ENCODE measurements at places on chromosomes 6 and 20.
A peak's percentile ranks its signal among the peaks of the same experiment; 100 is the strongest.

DNA sequence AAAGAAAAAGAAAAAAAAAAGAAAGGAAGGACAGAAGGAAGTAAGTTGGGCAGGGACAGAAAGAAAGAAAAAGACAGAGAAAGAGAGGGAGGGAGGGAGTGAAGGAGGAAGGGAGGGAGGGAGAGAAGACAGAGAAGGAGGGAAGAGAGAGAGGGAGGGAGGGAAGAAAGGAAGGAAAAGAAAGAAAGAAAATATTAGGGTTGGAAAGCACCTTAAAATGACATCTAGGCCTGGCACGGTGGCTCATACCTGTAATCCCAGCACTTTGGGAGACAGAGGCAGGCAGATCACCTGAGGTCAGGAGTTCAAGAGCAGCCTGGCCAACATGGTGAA, 33.2 kb downstream of the FASTKD5 start:
- no peak for DNase-seq

DNA sequence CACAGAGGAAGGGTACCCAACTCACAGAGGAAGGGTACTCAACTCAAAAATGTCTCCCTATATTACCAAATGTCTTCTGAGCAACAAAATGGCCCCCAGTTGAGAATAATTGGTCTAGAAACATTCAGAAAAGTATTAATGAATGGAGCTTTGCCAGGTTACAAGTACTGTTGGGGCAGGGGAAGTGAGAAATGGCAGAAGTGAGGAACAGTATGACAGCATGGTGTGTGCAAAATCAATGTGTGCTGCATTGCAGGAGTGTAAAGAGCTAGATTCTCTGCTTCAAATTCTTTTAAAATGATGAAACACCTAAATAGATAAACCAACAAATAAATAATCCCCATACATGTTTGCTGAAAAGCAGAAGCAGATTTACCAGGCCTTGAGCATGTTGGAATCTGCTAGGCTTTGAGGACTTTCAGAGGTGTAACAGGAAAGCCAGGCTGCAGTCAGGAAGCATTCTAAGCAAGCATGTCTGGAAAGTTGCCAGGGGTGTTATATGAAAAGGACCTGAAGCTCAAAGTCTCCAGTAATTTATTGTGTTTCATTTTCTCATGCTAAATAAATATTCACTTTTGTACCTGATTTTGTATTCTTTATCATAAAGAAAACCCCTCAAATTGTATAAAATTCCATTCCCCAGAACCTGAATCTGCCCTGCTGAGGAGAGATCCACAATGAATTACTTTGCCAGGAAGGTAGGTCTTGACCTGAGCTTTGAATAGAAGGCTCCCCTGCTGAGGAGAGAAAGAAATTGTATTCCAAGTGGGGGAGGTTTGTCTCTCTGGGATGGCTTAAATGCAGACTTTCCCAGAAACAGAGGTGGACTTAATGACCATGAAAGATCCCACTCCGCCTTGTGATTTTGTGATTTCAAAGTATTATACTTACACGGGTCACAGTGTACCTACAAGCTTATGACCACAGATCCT, 265.0 kb upstream of the MARCKS start:
- DNase-seq: no peak

GRCh38 chr6:82084324-82084920, 163.1 kb downstream of the IBTK start:
- no peak for DNase-seq

- no peak for DNase-seq
These were observed 212.5 kb downstream of the UTRN start for GRCh38 chr6:144497650-144498049.

DNA sequence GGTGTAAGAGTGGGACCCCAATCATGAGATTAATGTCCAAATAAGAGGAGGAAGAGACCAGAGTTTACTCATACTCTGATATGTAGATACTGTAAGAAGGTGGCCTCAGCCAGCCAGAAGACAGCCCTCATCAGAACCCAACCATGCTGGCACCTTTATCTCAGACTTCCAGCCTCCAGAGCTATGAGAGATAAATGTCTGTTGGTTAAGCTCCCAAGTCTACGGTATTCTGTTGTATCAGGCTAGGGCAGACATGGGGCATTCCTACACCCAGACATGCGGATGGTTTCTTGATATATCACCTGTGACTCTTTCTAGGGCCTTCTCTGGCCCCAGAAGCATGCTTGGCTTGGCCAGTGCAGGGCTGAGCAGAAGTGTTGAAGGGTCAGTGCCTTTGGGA, 247.4 kb upstream of the RIN2 start:
- DNase-seq: no peak

DNA sequence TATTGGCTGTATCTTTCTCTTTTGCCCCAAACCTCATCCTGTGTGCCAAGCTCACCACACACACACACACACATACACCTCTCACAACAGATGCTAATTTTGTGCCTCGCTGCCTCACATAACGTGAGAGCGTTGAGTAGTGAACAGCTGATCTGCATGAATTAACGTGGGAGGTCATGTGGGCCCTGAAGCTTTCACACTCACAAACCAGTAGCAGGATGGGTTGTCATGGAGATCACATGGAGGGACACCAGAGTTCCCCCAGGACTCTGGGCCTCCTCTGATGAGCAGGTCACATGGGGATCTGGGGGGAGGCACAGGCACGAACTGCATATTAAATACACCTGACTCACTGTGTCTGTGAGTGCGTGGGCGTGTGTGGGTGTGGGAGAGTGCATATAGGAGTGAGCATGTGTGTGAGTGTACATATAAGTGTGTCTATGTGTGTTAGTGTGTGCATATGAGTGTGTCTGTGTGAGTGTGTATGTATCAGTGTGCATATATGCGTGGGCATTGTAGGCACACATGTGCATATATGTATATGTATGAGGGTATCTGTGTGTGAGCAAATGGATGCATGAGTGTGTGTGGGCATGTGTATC, 62.7 kb upstream of the SULF2 start:
- DNase-seq: no peak

- DNase-seq: no peak
These were observed at the start of gene TMEM244 for GRCh38 chr6:129860908-129861665. Gene TMEM244 (minus strand): TSS chr6:129861315. CDS start chr6:129861188, 127 bp downstream.

DNA sequence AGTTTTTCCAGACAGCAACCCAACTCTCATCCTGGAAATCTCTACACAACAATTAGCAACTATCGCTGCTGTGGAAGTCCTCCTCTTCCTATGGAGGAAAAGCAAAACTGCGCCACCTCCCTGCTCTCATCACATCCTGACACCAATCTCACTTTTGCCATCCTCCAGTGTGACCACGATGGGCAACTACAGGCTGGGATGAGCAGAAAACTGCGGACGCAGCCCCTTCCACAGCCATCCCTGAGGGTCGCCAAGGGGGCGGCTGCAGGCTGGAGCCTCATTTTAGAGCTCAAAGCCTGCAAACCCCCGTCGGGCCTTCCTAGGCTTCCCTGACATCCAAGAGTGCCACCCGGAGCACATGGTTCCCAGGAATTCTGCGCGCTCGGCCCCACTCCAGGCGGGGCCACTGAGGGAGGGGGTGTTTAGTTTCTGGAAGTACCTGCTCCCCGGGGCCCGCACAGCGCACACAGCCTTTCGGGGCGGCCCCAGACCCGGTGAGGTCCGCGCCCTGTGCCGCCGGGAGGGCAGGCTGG, 1.2 kb downstream of the TCFL5 start:
- no peak for DNase-seq

DNA sequence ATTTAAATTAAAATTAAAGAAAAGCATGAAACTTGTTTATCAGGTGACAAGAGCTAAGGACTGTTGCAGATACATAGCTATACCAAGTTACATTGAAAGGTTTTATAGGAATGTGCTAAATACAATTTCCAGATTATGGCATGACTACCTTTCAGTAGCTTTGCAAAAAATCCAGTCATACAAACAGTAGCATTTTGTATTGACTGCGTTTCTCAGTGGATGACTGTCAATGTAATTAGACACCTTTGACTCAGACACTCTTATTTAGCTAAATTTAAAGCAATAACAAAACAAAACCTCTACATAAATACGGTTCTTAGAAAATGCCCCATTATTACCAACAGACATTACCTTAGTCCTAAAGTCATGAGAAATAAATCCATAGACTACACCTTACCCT, 275.8 kb upstream of the RUNX2 start:
- DNase-seq: no peak

DNA sequence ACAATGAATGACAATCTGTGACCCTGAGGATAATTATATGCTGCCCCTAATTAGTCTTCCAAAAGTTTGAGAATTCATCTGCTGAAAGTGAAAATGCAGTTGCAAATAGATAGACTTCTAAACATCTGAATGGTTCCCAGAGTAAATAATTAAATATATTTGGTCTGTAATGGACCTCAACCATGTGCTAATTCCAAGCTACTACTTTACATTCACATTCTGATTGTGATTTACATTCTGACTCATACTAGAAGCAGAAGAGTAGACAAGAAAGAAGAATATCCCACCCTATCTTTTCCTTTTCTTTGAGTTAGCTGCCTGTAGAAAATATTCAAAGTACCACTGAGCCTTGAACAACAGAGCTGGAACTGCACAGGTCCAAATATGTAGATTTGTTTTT, 80.8 kb downstream of the PTPRK start:
- DNase-seq: no peak

- no peak for DNase-seq
These were observed 17.1 kb downstream of the RNF182 start for GRCh38 chr6:13941902-13942301.

DNA sequence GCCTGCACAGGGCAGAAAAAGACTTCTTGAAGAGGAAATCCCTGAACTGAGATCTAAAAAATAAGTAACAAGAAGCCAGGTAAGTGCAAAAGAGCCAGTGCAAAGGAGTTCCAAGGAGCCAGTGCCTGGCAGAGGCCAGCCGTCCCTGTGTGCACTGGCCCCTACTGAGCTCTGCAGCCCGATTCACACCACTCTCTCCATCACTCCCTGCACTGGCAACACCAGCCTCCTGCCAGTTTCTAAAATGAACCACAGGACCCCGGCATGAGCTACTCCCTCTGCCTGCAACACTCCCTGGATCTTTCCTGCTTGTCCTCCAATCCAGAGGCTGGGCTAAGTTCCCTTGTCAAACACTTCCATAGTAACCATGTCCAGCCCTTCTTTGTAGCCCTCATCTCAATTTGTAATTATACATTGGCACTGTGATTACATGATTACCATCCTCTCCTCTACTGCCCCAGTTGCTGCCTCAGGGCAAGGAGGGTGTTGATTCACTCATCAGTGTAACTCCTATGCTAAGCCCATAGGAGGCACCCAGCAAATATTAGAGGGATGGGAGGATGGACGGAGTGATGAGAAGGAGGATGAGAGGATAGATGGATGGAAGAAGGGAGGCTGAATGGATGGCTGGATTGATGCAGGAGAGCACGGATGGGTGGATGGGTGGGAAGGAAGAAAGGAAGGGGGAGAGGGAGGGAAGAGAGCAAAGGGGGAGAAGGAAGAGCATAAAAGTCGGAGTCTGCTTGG, 49.3 kb downstream of the SIRPA start:
- DNase-seq: no peak

DNA sequence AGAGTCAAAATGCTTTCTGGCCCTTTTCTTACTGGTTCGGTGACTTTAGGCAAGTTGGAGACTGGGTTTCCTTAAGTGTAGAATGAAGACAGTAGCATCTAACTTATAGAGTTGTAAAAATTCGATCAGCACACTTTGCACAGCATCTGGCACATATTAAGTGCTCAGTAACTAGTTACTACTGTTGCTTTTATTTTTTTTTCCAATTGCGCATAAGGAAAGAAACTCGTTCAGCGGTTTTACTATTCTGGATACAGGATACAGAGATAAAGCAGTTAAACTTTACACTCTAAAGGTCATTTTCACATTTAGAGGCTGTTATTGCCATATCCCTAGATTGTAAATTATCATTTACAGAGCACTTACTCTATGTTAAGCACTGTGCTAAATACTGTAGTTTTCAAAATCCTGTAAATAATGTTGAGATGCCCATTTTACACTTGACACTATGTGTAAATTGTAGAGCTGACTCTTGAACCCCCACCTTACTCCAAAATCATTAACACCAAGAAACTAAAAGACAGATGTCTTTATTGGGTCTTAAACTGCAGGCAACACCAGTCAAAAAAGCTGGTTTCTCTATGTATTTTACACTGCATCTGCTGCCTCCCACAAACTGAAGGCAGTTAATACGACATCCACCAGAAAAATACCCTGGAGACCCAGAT, 886 bp downstream of the ROMO1 start:
- no peak for DNase-seq

DNA sequence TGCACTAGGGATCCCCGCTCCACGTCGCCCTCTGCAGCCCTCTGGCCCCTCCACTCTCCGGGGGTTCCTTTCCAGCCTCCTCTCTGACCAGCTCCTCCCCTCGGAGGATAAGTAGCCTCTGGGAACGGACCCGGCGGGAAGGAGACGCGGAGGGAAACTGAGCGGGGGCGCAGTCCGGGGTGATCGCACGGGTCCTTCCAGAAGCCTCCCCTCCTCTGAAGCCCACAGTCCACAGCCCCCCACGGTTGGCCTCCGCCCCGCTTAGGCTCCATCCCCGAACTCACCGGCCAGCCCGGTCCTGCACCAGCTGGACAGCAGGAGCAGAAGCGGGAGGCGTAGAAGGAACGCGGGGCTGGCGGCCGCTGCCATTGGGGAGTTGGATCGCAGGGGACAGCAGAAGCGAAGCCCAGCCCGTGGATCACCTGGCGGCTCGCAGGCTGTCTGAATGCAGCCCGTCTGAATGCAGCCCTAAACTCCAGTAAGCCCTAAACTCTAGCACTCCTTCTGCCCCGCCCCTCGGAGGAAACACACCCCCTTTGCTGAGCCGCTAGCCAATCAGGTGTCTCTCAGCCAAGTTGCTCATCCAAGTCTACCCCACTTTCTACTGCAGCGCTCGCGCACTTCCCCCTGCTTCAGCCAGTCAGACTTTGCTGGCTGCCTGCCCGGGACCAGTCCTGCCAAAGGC, at the start of gene RAET1G:
Gene RAET1G, minus strand, starts transcription at position 480 of the 685 bp plus-strand sequence. Its CDS starts 111 bp downstream, at position 369.
- DNase-seq: peak; percentile 58

GRCh38 chr20:53826597-53827291, 233.1 kb upstream of the ZNF217 start:
- DNase-seq: no peak

GRCh38 chr6:150288456-150288855, 80.4 kb upstream of the IYD start:
- peak; percentile 79 for DNase-seq

GRCh38 chr6:154682633-154683125, 50.5 kb upstream of the SCAF8 start:
- DNase-seq: no peak

DNA sequence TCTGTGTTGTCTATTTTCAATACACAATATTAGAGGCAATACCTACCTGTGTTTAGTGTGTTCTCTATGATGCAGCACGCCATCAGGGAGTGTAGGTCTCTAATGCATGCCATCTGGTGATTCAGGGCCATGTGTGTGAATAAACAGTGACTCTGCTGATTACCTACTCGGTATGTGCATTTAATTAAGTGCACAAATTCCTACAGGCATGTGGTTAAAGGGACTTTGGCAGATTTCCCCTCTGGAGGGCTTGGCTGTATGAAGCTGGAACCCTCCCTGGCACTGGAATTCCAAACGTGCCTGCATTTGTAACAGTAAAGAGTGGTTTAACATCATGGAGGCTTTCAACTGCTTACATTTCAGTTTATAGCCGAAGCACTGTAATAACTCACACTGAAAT, 401.5 kb upstream of the SASH1 start:
- DNase-seq: no peak
